ENCODE measurements at places on chromosomes 6 and 20.

GRCh38 chr6:125598422-125598821 lies 151.0 kb upstream of the HEY2 start:
- no peak for DNase-seq

GRCh38 chr20:38836991-38837390 lies 31.5 kb downstream of the PPP1R16B start:
- DNase-seq: no peak

DNA sequence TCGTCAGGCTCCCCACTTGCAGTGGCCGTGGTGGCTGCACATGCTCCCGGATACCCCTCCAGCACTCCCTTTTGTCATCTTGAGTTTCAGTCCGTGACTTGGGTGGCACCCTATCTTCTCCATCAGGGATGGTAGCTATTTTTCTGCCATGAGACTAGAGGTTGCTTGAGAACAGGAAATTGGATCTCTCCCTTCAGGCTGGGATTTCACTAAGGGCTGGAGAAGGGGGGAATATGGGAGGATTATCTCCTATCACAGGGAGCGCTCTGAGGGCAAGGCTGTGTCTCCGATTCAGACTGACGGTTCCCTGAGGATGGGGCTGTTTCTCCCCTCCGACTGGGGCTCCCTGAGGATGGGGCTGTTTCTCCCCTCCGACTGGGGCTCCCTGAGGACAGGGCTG lies 123.1 kb downstream of the MRPL14 start:
- no peak for DNase-seq

GRCh38 chr20:17499041-17499440 lies 32.1 kb downstream of the BFSP1 start:
- DNase-seq: no peak

GRCh38 chr6:159400826-159401225 lies 231.6 kb downstream of the FNDC1 start:
- DNase-seq: no peak

- no peak for DNase-seq
These were observed at the start of gene HLA-DQA1 for GRCh38 chr6:32637219-32637880. HLA-DQA1 (plus strand) TSS chr6:32637406; CDS start chr6:32637459, 53 bp downstream.

GRCh38 chr6:41536795-41537758 lies 9.1 kb upstream of the FOXP4 start:
- DNase-seq: no peak

- no peak for DNase-seq
These were observed 3.6 kb upstream of the PTGIS start for GRCh38 chr20:49571553-49571835.

- DNase-seq: no peak
These were observed 75.3 kb upstream of the MRAP2 start for GRCh38 chr6:83958241-83958685.

DNA sequence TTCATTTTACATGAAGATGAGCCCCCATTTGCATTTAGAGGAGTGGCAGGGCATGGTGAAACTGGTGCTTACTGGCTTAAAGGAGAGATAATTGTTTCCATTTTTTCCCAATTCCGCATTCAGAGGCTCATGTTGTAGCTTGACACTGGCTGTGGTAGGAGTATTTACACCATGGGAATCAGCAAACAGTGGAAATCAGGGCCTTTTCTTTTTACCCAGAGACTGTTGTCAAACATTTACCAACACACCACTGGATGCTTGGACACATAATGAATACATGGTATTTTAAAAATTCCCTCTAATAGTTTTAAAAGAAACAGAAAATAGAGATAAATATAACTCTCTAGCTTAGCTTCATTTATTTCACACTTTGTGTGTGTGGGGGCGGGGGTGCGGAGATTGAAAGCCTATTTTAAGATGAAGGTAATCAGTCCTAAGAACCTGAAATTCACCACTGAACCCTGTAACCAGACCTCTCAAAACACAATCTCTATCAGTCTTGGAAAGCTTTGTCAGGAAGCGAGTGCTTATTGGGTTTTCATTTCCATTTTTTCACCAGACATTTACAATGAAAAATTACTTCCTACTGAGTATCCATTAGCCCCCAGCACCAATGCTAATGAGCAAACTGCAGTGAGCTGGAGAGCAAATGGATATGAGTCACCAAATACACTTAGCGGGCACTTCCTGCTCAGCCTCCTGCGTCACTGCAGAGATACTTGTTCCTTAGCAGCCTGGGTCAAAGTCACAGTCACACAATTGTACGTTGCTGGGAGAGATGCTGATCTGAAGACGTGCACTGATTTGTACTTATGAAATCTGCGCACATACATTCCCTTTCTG lies 532.0 kb downstream of the BCKDHB start:
- DNase-seq: no peak

- no peak for DNase-seq
These were observed 204.2 kb downstream of the BCAS1 start for GRCh38 chr20:53865901-53866793.

DNA sequence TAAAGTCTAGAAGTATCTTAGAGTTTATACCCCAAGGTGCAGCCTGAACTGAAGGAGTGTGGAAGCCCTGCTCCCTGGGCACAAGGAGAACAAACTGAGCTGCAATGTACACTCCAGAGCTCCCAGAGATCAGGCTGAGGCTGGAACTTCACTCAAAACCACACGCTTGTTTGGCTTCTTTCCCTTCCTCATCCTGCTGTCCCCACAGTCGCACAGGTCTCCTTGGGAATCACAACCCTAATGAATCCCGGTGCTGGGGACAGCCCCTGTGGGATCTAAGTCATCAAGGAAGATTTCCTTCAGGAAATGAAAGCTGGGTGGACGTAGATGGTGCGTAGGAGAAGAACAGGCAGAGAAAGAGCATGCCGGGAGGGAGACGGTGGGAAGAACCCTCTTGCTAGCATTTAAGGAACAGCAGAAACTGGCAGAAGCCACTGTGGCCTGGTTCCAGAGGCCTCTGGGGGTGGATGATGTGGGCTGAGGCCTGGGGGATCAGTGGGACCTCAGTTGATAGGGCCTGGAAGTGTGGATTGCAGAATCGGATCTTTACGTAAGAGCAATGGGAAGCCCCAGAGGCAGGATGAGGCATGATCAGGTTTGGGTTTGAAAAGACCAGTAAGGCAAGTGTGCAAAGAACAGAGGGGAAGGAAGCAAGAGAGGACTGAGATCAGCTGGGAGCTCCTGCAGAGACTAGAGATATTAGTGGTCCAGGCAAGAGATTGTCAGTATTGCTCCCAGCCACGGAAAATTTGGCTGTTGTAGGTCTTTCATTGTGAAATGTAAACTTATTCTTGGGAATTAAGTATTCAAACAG lies 21.4 kb downstream of the CYP24A1 start:
- no peak for DNase-seq

DNA sequence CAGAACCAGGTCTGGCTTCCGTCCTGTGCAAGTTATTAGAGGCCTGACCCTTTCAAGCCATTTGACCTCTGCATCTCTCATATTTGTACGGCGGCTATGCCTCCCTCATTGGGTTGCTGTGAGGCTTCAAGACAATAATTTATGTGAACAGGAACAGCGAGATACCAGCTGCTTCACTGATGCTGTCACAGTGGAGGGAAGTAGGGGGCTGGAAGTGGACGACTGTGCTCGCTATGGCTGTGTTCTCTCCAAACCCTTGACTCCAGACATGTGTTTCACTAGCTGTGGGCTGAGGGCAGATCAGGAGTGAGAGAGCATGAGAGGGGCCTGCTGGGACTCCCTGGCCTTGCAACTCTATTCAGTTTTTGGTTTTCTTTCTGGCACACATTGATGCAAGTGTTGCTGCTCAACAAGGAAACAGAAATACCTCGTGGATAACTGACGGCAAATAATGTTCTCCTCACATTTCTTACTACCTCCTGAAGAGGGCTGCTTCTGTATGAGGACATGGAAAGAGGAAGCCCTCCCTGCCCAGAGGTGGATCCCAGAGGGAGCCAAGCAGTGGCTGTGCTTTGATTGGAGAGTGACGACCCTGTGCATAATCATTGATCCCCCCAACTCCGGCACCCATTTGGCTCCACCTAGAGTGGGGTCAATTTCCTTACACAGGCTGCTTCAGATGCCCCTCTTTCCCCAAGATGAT lies 34.7 kb upstream of the SCP2D1 start:
- DNase-seq: no peak

GRCh38 chr20:58022711-58023110 lies 205.7 kb downstream of the ANKRD60 start:
- no peak for DNase-seq

GRCh38 chr6:165883851-165884640 lies 221.0 kb upstream of the PDE10A start:
- no peak for DNase-seq

DNA sequence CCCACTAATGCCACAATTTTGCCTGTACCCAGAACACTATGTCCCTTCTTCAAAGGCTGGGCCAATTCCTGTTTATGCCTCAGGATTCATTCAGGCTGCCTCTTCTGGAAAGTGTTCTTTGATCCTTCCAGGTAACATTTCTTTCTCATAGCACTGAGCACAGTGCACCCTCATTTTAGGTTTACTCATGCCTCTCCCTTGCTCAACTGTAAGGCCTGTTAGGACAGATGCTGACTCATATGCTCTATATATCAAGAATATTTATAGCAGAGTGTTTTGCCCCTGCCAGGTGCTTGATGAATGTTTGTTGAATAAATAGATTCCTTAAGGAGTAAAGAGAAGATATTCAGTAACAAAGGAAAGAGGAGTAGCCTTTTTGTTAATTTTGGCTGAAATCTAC lies 263.9 kb downstream of the PHF3 start:
- no peak for DNase-seq

- DNase-seq: no peak
These were observed 74.6 kb upstream of the BHLHE23 start for GRCh38 chr20:63081351-63081750.

DNA sequence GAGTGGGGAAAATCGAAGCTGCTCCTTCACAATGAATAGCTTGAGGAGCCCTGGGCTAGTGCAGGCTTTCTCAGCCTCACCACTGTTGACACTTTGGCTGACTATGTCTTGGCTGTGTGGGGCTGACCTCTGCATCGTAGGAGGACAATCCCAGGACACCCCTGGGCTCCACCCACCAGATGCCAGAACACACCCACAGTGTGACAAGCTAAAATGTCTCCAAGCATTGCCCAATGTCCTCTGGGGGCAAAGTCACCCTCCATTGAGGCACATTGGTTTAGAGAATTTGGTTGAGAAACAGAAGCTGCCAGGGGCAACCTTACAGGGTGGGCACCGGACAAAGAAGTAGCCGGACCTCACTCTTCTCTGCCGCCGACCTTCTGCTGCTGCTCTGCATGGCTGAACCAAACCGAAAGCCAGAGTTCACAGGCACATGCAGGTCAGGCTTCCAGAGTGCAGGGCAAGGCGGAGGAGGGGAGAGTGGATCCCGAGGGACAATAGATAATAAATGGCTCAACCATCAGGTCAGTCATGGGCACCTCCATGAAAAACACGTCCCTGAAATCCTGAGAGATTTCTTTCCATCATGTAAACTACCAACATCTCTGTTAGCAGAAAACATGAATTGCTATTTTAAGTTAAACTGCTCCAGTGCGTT lies 189.0 kb downstream of the LRFN2 start:
- no peak for DNase-seq

- no peak for DNase-seq
These were observed 32.8 kb upstream of the HBS1L start for GRCh38 chr6:135087403-135087802.

- no peak for DNase-seq
These were observed 21.8 kb downstream of the CDC5L start for GRCh38 chr6:44409207-44409794.

DNA sequence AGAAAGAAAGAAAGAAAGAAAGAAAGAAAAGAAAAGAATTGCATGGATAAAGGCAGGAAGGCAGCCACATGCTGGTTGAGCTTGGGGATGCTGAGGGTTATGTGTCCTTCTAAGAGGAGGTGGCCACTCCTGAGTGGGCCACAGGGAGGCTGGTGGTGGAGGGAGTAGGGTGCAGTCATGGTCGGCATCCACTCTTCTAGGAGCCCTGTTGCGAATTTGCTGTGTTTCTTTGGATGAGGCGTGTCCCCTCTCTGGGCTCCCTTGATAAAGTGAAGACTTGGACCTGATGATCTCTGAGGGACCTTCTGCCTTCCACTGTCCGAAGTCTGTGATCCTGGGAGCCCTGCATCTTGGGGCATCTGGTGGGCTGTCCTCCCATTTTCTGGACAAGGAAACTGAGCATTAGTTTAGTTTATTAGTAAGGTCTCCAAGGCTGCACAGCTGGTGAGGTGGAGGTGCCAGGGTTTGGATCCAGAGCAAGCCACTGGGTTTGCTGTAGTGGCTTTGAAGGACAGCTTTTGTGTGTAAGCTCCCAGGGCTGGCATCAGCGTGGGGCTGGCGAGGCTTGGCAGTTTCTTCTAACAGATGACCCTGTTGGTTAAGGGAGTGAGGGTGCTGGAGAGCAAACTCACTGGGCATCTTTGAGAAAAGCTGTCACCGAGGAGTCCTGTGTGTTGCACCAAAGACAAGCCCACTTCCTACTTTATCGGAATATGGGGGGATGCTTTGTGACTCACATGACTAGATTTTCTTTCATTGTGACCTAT lies 4.3 kb downstream of the DLGAP4 start:
- no peak for DNase-seq

GRCh38 chr6:31966997-31967925 lies 4.7 kb downstream of the DXO start:
- DNase-seq: no peak

DNA sequence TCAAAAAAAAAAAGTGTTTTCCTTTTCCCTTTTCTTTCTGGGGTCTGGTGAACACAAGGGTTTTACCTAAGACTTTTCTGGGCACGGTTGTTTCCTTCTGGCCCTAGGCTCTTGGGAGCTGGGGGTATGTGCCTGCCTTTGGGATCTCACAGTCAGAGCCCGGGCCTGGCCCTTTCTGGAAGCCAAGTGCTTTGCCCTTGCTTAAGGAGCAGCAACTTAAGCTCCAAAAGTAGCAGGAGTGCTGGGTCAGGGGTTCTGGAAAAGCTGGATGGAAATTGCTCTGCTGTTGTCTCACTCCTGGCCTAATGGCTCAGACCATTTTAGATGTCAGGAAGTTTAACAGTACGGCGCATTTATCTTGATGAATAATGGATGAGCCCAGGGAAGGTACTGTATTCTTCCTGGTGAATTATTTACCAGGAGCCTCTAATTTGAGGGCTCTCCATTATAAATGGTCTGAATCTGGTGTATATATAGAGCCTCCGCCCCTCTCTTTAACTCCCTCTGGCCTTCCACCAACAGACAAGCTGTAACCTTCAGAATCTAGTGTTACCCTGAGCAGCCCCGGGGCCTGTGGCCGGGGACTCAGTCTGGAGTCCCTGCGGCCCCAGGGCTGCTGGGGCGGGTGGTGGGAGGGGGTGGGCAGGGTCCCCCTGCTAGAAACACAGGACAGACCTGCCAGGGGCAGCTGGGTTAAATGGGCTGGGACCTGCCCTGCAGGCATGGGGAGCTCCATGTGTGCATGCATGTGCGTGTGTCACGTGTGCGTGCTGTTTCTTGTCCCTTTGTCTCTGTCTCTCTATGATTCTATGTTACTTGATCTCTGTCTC lies 37.5 kb downstream of the PTK7 start:
- no peak for DNase-seq

- DNase-seq: no peak
These were observed 547.8 kb downstream of the TENT5A start for GRCh38 chr6:81204731-81205130.
